ENCODE measurements at places on chromosomes 5 and 9.

DNA sequence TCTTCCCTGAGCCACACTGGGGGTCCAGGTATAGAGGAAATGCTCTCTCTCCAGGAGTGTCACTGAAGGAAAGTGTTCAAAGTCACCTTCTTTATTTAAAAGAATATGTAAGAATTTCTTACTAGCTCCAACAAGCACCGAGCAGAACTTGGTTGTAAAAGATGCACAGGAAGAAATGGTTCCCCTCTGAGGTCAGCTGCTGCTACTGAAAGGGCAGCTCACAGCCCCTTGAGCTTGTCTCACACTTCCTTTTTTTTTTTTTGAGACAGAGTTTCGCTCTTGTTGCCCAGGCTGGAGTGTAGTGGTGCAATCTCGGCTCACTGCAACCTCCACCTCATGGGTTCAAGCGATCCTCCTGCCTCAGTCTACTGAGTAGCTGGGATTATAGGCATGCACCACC lies 77.2 kb downstream of the PRRT1B start:
- no peak for DNase-seq

- DNase-seq, result peak; percentile 29
Measured at GRCh38 chr9:2800394-2801179, 43.3 kb downstream of the PUM3 start.

GRCh38 chr5:53501054-53501453 lies 20.6 kb downstream of the FST start:
- no peak for DNase-seq

DNA sequence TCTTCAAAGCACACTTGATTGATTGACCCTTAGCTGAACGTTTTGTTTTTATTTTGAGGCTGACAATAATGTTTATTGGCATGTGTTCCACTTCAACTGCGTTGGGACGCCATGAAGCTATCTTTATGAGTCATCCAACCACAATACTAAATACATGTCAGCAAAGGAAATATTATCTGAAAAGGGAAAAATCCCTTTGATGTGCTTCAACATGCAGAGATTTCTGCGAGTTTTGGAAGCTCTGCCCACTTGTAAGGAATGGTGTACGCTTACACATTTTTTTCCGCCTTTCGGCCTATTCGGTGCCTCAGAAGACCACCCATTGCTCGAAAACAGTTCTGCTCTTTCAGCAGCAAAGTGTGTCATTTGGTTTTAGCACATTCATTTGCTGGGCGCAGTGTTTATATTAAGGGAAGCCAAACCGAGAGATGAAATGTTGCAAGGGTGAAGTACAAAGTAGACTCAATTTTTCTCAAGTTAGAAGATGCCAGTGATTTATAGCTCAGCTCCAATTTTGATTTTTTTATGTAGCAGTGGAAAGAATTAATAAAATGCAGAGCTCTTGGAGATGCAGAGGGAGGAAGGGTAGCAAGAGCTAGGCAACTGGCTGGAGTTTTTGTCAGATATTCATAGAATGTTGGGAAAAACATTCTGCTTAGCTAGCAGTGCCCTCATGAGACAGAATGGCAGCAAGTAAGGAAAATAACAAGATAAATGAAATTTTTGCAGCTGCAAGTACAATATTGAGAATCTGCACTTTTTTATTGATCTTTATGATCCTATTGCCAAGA lies 68.9 kb downstream of the PRDM6 start:
- peak; percentile 32 for DNase-seq

- DNase-seq, result peak; percentile 72
Measured at GRCh38 chr5:171336521-171337209, 27.6 kb downstream of the TLX3 start.

- no peak for DNase-seq
Measured at GRCh38 chr5:179731791-179732411, 721 bp upstream of the MAML1 start.

GRCh38 chr5:126403876-126404275 lies 19.3 kb upstream of the GRAMD2B start:
- DNase-seq, result no peak
